GM23248 (cell line): ENCODE measurements at places on chromosomes 6 and 20. TPM values are rescaled to one million over a fixed set of nuclear protein-coding genes. Genes with fewer than 3 reads are reported as not detected.

GRCh38 chr6:134511984-134512683 lies 194.2 kb upstream of the SGK1 start:
- DNase-seq, result no peak

- DNase-seq, result no peak
These were observed 40.3 kb downstream of the PTPN1 start for GRCh38 chr20:50550531-50550930.

DNA sequence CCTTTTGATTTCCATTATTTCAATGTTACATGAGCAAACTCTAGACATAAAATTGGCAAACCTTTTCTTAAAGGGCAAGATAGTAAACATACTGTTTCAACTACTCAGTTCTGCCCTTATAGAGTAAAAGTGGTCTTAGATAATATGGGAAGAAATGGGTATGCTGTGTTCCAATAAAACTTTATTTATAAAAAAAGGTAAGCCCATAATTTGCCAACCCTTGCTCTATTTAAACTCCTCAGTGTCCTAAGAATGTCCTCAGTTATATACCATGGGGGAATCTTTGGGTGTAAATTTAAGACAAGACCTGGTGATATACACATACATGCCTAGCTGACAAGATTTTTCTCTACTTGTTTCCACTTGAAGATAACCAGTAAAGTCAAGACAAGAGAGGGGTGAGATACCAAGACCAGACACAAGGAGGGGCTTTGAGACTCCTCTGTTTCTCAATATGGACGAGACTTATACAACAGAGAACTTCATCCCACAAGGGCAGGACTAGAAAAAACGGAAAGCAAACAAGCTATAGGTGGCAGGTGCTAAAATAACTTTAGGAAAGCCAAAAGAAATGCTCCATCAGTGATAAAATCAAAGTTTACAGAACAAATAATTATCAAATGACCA lies 10.5 kb downstream of the SNX3 start:
- DNase-seq, result peak; percentile 29

Gene HLA-DRB5
- total RNA-seq, result not detected in 2 replicates

DNA sequence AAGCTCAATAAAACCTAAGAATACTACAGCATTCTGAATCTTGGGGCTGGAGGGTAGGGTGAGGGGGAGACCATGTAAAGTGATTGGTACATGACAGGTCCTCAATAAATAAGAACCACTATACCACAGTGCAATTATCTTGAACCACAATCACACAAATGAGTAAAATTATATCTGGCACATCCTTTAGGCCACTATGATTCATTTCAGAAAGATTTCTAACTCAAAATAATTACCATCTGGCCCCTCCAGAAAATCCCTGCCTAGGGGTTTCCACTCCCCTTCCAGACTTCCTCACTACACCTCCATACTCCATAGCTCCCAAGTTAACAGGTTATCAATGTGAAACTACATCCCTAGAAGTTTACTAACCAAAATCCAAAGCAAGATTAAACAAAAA lies 19.7 kb downstream of the AKIRIN2 start:
- no peak for DNase-seq

DNA sequence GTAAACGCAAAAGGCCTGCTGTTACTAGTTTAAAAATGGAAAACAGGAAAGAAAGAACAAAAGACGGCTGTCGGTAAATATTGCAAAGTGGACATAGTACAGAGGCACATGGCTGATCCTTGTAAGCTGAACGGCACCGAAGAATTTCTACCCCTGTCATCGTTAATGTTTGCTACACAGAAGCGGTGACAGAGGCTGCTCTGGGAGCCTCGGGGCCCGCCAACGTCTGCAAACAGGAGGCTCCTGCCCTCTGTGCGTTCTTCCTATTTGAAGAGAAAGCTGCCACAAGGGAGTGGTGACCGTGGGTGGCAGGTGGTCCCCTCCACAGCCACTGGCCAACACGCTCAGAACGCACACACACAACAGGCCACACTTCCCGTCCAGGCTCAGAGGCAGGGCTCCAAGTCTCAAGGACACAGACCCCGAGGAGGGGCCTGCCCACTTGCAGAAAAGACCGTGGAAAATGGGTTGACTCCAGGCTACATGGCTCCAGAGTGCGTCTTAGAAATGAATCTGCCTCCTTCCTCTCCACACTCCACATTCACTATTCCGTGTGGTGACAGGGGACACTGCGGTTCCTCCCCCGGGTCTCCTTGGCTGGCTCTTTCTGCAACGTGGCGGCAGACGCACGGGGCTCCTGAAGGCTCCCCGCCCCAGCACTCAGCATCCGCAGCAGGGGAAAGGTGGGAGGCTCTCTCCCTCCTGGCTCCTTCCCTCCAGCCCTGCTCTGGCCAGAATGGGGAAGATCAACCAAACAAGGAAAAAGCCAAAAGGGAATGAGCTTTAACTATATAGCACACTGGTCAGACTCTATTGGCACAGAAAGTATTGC lies 64.5 kb downstream of the GMPR start:
- no peak for DNase-seq
